Naive thymus-derived CD8-positive, alpha-beta T cell (primary cell): ENCODE measurements at places on chromosomes 4 and X.

- no peak for DNase-seq
Observed at GRCh38 chrX:23511793-23512192, 155.5 kb upstream of the PRDX4 start.

DNA sequence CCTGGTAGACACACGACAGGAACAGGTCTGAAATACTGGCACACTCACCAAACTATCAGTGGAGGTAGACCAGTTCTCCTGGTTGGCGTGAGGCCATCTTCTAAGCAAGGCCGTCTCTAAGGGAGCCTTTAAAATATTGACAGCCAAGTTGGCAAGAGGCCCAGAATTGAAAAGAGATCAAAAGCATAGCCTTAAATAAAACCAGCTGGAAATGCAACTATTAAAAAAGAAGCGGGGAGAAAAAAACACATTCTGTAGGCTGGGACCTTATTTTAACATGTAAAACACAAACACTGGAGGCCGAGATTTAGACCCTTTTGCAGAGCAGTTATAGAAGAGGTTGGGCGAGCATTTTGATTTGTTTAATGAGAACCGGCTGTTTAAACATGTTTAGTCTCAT lies 233.0 kb upstream of the CLNK start:
- no peak for DNase-seq

GRCh38 chr4:24917076-24917856 lies 4.4 kb upstream of the CCDC149 start:
- DNase-seq = no peak

DNA sequence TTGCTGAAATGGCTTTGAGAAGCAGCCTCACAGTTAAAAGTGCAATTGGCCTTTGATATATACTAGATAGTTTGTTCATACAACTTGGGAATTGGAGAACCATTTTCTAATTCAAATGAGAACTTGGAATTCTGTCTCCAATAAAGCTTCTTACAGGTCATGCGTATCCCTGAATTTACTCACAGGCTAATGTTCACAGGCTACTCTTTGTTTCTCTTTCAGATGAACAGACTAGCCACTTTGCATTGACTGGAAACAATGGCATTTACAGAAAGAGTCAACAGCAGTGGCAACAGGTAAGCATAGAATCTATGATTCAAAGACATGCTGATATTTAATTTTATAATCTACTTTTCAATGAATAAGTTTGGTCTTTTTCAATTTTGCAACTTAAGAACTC lies 13.5 kb downstream of the AFF1 start:
- DNase-seq = no peak

DNA sequence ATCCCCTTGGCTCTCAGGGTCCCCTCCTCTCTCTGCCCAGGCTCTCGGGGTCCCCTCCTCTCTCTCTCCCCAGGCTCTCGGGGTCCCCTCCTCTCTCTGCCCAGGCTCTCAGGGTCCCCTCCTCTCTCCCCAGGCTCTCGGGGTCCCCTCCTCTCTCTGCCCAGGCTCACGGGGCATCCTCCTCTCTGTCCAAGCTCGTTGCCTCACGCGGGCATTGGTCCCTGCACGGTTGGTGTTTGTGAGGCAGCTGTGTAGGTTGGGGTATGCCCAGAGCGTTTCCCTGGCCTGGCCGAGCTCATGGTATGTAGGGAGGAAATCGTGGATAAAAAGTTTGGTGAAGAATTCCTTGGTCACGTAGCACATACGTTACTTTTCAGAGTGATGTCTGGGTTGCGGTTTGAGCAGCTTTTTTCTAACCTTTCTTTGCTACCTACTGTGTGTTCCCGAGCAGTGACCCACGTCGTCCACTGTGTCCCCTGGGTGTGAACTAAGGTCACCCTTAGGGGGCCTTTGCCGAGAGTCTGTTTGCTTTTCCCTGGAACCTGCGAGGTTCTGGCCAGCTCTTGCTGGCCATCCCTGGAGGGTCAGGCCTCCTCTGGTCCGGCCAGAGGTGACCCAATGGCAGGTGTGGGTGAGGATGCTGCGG lies 36.6 kb downstream of the PCGF3 start:
- no peak for DNase-seq

GRCh38 chr4:185794637-185795036 lies 17.4 kb downstream of the SORBS2 start:
- no peak for DNase-seq

DNA sequence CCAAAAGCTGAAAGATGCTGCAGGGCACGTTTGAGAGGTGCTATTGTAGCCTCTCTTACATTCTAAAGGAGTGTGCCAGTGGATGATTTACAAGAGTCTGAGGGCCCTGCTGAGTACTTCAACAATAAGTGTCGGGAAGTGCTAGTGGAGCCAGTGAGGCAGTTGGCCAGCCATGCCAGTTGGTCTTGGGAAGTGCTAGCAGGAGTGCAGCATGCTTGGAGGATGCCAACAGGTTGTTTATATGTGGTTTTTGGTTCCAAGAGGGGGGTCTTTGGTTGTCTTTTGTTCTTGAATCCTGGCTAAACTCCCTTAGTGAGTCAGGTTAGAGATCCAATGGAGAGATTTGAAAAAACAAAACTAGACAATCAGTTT lies 335.3 kb downstream of the PABPC4L start:
- DNase-seq = no peak

DNA sequence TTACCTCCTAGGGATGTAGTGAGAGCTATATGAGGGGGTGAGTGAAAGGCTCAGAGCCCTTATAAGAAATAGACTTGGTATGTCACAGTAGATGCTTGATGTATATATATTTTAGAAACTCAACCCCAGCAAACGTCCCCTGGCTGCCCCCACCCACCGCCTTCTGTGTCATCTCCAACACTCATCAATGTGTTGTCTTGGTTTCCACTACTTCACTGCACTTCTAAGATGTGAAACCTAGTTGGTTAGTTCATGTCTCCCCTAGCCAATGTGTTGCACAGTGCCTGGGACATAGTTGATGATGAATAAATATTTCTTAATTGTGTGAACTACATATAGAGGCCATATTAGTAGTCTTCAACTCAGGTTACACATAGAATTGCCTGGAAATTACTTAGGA lies 4.4 kb downstream of the FGFBP2 start:
- DNase-seq = no peak

DNA sequence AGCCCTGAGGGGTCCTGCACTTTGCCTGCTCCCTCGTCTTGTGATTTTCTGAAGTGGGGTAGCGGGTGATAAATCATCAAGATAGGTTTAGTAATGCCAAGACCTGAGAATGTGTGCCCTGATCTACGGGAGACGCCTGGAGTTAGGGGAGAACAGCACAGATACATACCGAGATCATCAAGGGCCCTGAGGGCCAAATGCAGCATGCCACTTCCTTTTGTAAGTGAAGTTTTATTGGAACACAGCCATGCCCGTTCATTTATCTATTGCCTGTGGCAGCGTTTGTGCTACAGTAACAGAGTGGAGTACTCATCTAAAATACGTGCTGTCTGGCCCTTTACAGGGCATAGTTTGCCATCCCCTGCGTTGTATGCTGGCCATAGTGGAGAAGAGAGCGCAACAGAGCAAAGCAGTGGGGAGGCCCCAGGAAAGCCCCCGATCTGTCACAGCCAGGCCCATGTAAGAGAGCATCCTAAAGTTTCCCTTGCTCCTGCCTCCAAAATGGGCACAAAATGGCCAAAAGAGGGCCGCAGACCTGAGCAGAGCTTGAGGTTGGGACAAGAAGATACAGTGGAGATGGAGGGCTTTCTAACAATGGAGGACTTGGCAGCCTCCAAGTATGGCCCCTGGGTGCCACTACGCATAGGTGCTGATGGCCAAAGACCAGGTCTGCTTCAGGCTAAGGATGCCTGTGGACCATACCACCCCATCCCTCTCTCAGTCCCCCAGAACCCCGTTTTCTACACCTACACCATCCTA lies 167.0 kb downstream of the SMIM20 start:
- no peak for DNase-seq

GRCh38 chr4:146310319-146311021 lies 96.1 kb downstream of the REELD1 start:
- no peak for DNase-seq

DNA sequence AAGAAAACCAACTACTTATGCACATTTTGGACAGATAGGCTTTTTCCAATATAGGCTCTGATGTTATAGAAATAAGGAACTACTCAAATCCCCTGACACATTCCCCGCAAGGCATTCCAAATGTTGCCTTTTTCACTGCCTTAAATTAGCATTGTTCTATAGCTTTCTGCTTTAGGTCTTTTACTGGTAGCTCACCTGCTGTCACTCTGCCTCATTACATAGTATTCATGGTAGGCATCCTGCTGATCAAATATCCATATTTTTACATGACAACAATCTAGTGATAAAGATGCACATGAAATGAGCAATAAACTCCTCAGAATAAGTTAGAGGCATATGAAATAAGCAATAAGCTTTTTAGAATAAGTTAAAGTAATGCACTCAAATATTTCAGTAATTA lies 542.7 kb downstream of the FAM133A start:
- DNase-seq = no peak

DNA sequence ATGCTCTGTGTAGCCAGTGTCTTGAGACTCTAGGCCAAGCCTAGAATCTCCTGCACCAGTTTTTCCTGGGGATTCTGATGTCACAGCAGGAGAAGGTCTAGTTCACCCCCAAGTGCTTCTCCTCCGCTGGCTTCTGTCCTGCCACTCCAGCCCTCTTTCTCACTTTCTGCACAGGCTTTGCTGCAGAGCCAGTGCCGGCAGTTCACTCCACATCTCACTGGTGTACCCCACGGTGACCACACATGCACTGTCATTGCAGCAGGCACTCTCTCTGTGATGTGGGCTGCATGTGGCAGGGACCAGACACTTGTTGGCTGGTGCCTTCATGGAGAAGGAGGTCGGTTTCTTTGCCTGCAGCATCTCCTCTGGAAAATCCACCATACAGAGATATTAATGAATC lies 643.8 kb upstream of the GALNTL6 start:
- no peak for DNase-seq

- no peak for DNase-seq
Observed at GRCh38 chr4:87912164-87913004, 63.1 kb upstream of the SPP1 start.

- DNase-seq = no peak
Observed at GRCh38 chr4:870951-871350, 45.0 kb upstream of the CPLX1 start.

GRCh38 chr4:139014371-139015268 lies 961 bp upstream of the NOCT start:
- DNase-seq = no peak

GRCh38 chr4:134202166-134202956 lies 772 bp upstream of the PABPC4L start:
- DNase-seq = no peak

- no peak for DNase-seq
Observed at GRCh38 chr4:157768419-157768818, 404.4 kb downstream of the GASK1B start.

DNA sequence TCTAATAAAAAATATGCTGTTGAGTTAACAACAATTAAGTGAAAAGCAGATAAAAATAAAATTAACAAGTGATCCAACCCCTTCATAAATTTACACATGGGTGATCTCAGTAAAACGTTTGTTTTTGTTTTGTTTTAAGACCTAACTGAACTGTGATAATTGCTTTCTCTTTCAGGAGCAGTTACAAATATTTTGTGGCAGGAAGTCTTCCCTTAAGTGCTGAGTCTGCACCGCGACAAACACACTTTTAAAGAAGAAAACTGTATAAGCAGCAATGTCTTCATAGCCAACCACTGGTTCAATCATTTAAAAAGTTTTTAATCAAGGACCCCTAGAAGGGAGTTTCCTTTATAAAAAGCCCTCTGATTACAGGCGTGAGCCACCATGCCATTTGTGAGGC lies 53.7 kb upstream of the NFKB1 start:
- DNase-seq = no peak

- no peak for DNase-seq
Observed at GRCh38 chr4:147538711-147539110, 57.8 kb downstream of the EDNRA start.

- no peak for DNase-seq
Observed at GRCh38 chr4:1940566-1940965, 68.2 kb downstream of the NELFA start.

DNA sequence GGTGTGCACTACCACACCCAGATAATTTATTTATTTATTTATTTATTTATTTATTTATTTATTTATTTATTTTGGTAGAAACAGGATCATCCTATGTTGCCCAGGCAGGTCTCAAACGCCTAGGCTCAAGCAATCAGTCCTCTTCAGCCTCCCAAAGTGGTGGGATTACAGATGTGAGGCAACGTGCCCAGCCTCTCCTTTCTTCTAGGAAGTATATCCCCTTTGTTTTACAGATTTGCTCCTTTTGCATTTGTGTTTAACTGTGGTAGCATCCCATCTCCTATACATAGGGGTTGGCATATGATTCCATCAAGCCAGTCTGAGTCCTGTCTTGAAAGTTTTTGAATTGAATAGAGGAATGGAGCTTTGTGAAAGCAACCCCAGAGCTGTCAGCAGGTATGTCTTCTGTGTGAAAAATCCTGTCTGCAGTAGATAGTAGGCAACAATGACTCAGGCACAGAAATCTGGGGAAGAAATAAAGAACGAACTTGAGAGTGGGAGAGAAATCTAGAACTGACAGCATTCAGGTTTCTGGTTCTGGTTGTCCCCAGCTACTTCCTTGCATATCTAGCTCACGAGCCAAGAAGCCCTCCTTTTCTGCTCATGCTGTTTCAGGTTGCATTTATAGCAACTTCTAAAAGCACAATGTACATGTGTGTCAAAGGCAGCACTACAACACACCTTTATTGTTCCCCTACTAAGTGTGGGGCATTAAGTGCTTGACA lies 113.7 kb upstream of the LSM6 start:
- DNase-seq = no peak

- no peak for DNase-seq
Observed at GRCh38 chrX:56762220-56762619, 33.2 kb downstream of the NBDY start.

DNA sequence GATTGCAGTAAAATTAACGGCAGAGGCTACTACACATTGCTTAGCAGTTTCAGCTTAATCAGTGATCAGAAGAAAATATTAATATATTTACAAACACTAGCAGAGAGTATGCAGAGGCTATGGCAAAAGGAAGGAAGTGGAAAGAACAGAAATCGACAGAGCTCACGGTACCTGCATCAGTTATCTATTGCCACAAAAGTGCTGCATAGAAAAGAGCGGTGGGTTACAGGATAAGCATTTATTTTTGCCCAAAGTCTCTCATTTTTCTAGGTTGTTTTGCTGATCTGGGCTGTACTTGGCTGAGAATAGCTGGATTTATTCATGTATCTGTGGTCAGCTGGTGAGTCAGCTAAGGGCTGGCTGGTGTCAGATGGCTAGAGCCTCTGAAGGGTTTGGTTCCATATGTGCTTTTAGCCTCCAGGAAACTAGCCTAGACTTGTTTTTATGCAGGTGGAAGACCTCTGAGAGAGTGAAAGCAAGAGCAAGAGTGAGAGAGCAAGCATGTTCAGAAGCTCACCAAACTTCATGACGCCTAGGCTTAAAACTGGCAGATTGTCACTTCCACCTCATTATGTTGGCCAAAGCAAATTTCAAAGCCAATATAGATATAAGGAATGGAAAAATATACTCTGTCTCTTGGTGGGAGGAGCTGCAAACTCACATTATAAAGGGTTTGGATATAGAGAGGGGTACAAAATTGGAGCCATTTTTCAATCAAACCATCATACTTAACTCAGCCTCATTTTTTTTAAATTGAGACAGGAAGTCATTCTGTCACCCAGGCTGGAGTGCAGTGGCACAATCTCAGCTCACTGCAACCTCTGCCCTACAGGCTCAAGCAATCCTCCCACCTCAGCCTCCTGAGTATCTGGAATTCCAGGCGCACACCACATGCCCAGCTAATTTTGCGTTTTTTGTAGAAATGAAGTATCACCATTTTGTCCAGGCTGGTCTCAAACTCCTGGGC lies 153.2 kb upstream of the RPL34 start:
- no peak for DNase-seq
